NAMALWA (cell line): ENCODE measurements at places on chromosomes 7 and 10.

DNA sequence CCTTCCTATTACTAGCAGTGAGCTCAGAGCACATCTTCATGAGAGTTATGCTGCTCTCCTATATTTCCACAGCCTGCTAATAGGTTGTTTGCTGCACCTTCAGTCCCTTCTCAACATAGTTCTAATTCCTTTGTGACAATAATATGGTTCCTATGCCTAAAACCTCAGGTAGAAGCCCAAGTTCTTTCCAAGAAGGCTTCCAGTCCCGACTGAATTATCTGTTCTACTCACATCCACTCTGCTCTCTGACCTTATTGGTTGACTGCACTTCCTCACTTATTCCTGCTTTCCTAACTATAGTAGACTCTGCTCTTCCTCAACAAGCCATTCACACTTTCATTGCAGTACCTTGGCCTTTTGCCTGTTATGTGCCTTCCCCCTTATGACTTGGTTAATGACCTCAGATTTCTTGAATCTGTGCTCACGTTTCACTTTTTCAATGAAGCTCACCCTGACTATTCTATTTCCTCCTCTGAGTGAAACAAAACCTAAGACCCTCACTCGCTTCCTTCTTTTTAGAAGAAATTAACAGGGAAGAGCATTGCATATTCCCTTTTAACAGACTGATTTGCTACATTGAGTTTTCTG lies 132.7 kb downstream of the MDFIC start:
- DNase-seq = no peak

- no peak for DNase-seq
Observed at GRCh38 chr10:3635211-3635671, 149.8 kb downstream of the KLF6 start.

GRCh38 chr7:12949060-12949931 lies 261.9 kb downstream of the ARL4A start:
- DNase-seq = no peak

DNA sequence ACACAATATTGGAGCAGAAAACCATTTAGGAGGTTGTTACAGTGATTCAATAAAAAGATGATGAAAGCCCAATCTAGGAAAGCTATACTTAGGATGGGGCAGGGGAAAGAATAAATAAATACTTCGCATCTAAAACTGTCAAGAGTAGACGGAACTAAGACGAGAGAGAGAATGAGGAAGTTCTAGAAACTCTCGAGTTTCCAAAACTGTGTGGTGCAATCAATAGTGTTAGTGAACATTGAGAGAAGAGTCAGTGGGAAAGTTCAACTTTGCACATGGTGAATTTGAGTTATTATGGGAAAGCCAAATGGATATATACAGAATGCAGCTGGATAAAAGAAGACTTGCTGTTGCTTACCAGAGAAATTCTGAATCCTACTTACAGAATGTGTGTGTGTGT lies 133.8 kb upstream of the MEOX2 start:
- DNase-seq = no peak

- no peak for DNase-seq
Observed at GRCh38 chr10:5942001-5942400, 35.3 kb downstream of the IL15RA start.

GRCh38 chr10:78535716-78536218 lies 502.1 kb downstream of the RPS24 start:
- DNase-seq = no peak

- DNase-seq = no peak
Observed at GRCh38 chr10:96505150-96506136, 8.3 kb downstream of the TLL2 start.

GRCh38 chr10:2920637-2921036 lies 146.7 kb upstream of the PFKP start:
- no peak for DNase-seq

GRCh38 chr7:3733541-3734140 lies 432.6 kb downstream of the SDK1 start:
- DNase-seq = no peak

- DNase-seq = no peak
Observed at GRCh38 chr7:31981874-31982390, 88.3 kb downstream of the PDE1C start.

GRCh38 chr7:40799493-40800403 lies 664.9 kb downstream of the SUGCT start:
- no peak for DNase-seq

- no peak for DNase-seq
Observed at GRCh38 chr7:94031865-94032264, 27.7 kb upstream of the BET1 start.

DNA sequence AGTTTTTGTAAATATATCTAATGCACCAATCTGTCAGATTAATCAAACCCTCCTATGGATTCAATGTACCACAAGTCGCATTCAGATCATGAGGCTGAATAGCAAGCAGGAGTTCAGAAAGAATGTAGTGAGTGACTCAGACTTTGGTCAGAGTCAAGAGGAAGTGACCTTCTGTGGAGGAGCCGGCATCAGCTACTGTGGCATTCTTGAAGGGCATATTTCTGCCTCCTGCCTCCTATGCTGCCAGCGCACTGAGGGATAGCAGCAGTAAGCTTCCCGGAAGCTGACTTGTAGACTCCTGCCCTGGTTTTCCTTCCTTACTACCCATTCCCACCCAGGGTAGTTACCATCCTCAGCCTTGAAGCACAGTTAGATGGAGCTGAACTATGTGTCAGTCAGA lies 867.5 kb downstream of the NRG3 start:
- no peak for DNase-seq

- no peak for DNase-seq
Observed at GRCh38 chr7:1238931-1239802, 6.5 kb downstream of the UNCX start.
